H54 (cell line): ENCODE measurements at places on chromosomes 3 and 15.

- no peak for DNase-seq
Measured at GRCh38 chr3:143506190-143506589, 342.1 kb downstream of the SLC9A9 start.

DNA sequence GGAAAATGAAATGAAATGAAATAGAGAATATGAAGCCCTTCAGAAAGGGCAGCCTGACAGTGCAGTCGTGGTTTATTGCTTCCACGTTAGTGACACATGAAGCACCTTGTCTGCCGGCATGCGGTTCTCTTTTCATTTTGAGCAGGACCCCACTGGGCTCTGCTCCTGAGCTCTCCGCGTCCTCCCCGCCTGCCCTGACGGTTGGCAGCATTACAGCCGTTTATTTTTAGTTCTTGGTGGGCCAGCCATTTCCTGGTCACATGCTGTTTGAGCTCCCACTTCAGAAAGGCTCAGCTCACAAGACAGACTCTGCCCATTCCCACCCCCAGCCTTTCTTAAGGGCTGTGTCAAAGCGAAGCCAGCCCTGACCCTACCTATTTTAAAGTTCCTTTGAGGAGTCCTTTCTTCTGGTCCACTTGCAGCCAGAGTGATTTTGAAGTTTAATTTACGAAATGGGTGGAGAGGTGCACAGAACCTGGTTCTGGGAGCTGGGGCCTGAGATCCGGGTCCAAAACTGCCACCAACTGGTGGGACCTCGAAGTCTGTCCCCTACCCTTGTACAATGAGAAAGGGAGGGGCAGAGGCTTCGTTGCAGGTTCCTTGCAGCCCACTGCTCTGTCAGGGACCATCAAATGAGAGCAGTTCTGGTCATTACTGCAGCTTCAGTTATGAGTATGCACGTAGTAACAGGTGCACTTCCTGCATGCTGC, 60.1 kb downstream of the MGLL start:
- DNase-seq, result no peak

DNA sequence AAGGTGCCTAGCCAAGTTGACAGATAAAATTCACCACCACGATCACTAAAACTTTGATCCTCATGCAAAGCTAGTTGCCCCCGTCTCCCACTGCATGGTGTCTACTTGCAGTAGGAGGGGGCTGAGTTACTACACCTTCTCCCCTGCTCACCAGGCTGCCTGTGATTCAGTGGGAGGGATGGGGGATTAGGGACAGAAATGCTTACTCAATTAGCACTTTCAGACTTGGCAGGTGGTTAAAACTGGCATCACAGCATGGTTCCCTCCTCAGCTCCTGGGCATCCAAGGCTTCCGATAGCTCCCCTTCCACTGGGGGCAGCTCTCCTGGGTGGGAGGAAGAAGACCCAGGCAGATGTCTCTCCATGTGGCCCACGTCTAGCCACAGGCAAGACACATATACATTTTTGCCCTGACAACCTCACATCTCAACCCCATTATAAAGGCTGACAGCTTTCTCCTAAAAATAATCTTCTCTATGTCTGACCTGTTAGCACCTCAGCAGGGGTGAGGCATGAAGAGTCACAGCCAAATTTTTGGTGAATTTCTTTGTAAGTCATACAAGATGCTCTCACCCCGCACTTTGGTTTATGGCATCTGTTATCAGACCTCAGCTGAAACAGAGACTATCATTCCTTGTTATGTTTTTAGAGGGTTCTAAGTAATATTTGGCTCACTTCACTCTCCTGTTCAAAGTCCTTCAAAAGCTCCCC, 369.0 kb downstream of the SV2B start:
- no peak for DNase-seq

DNA sequence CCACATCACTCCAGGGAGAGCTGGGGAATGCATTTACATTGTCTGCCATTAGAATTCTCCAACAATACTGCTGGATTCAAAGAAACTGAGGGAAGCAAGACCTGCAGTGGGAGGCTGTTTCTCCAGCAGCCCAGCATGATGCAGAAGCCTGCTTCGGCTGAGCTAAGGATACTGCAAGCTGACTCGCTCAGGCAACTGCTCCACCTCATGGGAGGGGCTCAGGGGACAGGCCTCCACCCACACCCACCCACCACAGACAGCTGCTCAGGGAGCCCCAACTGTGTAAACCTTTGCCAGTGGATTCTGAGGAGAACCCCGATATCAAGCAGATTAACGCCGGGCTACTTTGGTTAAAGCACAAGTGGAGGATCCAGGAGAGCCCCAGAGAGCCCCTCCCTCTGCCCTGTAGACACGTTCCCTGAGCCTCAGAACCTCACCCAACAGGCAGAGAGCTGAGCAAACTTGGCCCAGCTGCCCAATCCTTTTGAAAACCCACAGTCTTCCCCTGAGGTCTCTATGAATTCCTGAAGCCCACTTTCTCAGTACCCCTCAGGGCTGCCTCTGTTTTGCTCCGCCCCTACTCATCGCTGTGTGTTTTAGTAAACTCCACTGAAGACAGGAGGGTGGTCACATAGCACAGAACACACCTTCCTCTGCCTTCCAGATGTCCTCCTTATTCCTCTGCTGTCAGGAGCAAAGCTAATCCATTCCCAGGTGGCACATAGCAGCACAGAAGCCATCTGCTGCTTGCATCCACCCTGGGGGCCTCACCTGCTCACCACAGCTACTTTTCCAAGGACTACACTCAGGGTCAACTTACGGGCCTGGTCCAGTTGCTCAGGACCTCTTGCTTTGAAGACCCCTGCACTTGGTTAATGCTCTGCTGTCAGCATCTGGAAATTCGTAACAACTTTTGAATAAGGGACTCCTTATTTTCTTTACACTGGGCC, 269.0 kb downstream of the ABHD5 start:
- no peak for DNase-seq

- DNase-seq, result no peak
Measured at GRCh38 chr3:126692858-126693257, 11.2 kb upstream of the CHCHD6 start.

GRCh38 chr3:177714945-177715344, 517.7 kb upstream of the TBL1XR1 start:
- DNase-seq, result no peak

- DNase-seq, result no peak
Measured at GRCh38 chr3:20528180-20528770, 342.3 kb upstream of the SGO1 start.

DNA sequence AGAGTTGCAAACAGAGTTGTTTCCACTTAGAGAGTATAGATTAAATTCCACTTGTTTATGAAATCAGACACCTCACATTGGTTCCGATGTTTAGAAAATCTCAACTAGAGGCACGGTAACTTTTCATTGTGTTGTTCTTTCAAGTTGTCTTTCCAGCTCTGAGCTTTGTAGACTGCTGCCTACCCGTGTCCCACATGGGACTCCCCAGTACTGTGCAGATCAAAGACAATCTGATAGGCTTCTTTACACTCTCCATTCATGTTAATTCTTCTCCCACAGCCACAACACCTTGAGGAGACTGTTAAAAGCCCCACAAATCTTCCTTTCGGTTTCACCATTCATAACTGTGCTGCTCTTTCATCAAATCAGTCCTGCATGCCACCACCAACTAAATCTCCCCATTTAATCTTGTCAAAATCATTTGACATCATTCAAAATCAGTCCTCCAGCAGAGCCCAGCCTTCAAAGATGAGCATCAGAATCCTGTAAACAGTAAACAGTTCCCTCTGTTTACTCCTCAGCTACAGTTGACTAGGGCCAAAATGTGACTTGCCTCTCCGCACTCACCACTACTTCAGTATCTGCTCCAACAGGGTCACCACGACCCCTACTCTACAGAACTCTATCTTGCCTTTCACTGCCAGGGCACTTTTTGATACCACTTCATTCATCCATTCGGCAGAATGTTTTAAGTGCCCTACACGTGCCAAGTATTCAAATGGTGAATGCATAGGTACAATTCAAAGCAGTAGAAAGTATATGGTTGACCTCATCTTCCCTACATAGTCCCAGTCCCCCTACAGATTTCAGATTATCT, 8.3 kb downstream of the ANXA2 start:
- DNase-seq, result no peak

DNA sequence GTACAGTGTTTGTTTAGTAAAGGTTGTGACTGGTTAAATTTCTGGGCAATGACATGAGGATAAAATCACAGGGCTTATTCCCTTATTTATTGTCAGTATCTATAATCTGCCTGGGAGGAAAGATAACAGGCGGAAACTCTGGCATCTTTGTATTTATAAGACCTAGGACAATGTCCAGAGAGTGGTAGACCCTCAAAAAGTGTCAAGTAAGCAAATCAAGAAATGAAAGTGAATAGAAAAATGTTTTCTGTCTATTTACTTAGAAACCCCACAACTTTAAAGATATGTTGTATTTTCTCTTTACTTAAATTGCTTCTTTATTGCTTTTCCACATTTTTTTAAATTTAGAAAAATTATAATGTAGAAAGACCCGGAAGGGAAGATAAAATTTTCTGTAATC, 544.6 kb downstream of the EDEM1 start:
- DNase-seq, result no peak

GRCh38 chr3:102688556-102688930, 253.7 kb downstream of the ZPLD1 start:
- no peak for DNase-seq

DNA sequence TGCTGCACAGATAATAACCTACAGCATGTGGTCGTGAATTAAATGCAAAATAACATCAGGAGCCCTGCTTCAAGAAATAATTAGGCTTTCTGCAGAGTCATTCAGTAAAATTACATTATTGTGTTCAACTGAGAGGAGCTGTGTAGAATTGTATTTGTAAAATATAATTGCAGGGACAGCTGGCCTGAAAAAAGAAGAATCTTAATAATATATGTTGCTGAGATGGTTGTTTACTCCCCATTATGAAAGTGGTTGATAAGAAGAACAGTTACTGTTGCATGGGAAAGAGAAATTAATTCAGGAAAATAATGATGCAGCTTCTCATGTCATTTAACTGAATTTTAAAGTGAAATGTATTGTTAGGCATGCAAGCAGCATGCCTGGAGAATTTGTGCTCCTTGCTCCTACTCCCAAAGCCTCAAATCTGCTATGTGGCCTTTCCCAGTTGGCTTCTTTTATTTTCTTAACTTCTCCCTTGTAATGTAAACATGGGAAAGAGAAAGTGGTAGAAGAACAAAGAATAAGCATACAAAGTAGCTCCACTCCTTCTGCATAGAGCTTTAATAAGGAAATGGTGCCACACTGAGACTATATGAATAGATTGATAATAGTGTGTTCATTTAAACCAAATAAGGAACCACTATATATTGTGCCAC, 100.1 kb downstream of the VGLL3 start:
- DNase-seq, result no peak

- peak; percentile 22 for DNase-seq
Measured at GRCh38 chr3:137692803-137693431, 71.2 kb upstream of the SOX14 start.

DNA sequence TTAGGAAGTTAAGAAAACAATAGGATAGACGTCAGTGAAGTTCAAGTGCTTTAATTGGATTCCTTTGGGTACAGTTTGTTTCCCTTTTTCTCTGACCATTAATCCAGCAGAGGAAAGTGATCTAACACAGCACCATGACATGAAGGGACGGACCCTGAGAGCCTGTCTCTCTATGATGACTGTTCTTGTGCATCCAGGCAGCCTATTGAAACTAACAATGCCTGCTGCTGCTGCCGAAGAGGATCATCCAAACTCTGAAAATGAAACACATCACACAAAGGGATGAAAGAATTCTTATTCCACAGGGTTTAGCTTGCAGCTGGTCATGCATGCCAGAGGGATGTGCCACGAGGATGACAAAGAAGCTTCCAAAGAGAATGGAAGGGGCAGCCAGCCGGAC, 75.5 kb downstream of the ZBTB20 start:
- DNase-seq, result no peak

DNA sequence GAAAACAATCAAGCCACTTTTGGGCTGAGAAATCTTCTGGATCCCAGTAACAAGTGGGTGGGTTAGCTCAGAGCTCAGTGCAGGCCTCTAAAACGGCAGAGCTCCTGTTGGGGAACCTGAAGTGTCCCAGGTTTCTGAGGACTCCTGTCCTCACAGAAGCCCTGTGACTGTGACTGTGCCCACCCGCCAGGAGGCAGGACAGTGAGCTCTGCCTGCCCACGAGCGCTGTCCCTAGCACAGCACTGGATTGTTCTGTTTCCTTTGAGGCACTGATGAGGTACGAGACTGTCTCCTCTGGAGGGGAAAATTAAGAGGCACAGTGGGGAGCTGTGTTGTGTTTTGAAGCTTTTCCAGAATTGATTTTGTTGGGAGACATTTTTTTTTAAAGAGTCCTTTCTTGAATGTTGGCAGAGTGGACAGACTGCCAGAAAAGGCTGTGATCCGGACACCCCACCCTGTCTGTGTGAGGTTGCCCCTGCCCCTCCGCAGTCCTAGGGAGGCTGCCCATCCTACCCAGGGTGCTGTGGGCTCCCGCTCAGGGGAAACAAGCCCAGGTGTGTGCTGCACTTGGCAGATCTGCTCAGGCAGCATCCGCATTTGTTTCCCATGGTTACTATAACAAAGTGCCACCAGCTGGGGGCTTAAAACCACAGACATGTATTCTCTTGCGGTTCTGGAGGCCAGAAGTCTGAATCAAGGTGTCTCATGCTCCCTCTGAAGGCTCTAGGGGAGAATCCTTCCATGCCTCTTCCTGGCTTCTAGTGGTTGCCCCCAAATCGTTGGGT, 66.6 kb upstream of the LARS2 start:
- no peak for DNase-seq

DNA sequence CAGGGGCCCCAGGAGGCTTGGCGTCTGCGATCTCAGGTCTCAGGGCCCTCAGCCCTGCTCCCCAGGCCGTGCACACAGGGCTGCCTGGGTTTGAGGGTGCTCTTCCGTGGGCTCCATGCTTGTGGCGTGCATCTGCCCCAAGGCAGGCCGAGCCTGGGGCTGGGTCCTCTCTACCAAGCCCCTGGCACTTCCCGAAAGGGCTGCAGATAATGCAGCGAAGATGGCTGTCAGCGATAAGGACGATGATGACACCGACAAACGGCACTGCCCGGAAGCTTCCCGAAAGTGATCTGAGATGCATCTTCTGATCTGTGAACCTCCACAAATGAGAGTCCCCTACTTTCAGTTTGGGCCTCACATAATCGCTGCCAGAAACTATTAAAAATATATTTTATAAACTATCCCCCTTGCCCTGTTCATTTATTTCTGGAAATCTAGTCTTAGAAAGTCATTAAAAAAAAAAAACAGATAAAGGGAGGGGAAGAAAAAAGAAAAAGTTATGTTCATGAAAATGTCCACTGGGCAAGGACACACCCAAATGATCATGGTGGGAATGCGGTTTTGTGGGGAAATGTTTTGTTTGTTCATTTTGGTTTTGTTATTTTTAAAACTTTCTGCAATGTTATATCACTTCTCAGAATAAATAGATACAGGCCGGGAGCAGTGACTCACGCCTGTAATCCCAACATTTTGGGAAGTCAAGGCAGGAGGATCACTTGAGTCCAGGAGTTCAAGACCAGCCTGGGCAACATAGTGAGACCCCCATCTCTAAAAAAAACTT, 51.5 kb downstream of the RPN1 start:
- no peak for DNase-seq
